Renal cortical epithelial cell (primary cell): ENCODE measurements at places on chromosomes 7 and 10. TPM values are rescaled to one million over a fixed set of nuclear protein-coding genes. Genes with fewer than 3 reads are reported as not detected.

The LBX1 gene
- total RNA-seq: not detected in 2 replicates

DNA sequence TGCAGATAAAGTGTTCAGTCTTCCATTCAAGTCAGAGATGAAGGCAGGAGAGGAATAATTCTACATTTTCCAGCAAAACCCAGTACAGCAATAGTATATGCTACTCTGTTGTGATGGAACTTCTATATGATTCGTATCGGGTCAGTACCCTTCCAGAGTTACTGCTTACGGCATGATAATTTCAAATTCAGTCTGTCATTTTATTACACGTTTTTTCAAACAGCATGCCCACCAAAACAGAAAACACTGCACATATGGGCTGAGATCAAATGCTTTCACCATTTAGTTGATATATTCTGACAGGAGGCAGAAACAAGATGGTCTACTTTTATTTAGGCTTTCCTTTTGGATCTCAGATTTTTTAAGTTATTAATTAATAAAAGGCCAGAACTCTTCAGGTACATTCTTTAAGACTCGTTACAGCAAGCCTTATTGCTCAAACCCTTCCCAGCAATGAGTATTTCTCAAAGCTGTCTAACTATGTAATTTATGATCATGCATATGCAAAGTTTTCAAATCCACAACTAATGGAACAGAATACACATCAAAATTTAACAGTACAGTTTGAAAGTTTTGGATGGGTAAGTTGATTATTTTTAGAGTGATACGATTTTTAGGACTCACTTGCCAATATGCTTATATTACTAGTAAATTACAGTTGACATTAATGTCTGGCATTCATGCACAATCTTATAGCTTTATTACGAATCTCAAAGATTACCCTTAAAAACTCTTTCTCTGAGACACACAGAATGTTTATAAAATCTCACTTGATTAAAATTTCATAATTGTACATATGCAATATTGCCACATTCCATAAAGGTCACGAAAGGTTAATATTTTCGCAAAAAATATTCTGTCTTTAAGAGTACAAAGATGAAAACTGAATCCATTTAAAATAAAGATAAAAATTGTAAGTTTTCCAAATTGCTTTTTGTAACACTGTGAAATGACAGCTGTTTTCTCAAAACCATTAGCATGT lies 91.0 kb downstream of the ANK3 start:
- no peak for DNase-seq

The UBTD1 gene
- total RNA-seq: 21.5 and 27.9 TPM in 2 replicates

- DNase-seq: no peak
Observed at GRCh38 chr10:103193107-103193819, at the start of gene NT5C2. Gene NT5C2 (minus strand): TSS chr10:103193272. CDS start chr10:103174958, 18,314 bp downstream.

- no peak for DNase-seq
Observed at GRCh38 chr7:37070471-37070870, 346.2 kb upstream of the AOAH start.

- peak; percentile 90 for DNase-seq
Observed at GRCh38 chr7:95421000-95421846, 13.6 kb downstream of the PON2 start.

The CRTAC1 gene
- 0.17 and 23.9 TPM in 2 replicates for total RNA-seq

- DNase-seq: peak; percentile 57
Observed at GRCh38 chr7:100914879-100915447, 19.3 kb upstream of the ACHE start.

DNA sequence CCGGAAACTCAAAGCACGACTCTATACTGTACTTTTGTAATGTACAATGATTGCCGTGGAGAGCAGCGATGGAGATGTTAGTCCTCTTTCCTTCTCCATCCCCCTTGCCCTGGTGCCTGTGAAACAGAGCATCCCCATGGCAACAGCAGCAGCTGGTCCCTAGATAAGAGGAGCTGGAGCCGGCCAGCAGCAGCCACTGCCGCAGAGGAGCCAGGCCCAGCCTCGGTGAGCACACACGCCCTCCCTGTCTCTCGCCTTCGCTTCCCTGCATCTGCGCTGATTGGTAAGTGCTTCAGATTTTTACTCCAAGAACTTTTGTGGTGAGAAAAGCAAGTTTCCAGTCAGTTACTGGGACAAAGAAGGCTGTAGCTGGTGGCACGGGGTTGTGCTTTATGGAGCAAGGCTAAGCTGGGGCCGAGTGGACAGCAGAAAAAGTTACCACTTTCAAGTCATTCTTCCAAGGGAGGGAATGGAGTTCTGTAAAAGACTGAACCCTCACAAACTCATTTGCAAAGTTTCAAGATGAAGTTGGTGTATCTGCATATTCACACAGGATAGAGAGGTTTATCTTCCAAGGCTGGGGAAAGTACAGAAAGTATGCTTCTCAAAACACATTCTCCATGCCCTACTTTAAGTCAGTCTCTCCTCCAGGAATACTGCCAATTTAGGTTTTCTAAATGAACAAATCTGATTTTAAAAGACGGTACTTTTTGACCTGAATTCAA lies at the start of gene PPP1R17:
TSS of gene PPP1R17 (plus strand) at position 192 of the 725 bp plus-strand sequence. CDS start 5,227 bp downstream, outside the sequence.
- no peak for DNase-seq

DNA sequence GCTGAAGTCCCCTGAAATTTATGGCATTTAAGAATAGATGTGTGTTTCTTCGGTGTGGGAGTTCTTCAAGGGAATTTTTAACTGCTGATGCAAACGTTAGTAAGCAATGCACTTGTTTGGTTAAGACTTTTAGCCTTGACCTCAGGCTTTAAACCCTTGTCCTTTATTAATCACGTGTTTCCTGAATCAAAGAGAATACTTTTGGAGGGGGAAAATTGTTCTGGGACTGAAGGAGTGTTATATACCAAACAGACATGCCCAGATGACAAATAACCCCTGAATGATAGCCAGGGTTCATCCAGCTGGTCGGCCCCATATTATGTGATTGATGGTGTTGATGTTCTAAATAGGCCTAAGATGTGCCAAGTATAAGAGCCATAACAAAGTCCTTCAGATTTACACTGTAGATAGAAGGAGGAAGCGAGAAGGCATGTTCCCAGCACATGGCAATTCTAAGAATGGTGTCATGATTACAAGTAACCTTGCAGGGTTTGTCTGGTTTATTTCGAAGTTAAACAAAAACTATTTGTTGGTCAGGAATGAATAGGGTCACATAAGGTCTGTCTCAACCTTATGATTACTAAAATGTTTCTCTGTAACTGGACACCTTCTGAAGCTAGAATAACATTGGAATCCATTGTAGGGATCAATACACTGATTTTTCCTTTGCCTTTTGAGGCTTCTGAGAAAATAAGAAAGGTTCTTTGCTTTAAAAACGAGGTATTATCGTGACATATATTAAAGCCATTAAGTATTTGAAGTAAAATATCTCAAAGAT lies 124.2 kb upstream of the SEM1 start:
- DNase-seq: peak; percentile 37

The ANKRD61 gene
- total RNA-seq: 0.15 TPM in 1 of 2 replicates, not detected in the other

The WDR86 gene
- total RNA-seq: 1.5 TPM in 1 of 2 replicates, not detected in the other

The FZD8 gene
- 8.9 and 15.8 TPM in 2 replicates for total RNA-seq

- peak; percentile 19 for DNase-seq
Observed at GRCh38 chr7:47954231-47954911, 6.1 kb upstream of the PKD1L1 start.

DNA sequence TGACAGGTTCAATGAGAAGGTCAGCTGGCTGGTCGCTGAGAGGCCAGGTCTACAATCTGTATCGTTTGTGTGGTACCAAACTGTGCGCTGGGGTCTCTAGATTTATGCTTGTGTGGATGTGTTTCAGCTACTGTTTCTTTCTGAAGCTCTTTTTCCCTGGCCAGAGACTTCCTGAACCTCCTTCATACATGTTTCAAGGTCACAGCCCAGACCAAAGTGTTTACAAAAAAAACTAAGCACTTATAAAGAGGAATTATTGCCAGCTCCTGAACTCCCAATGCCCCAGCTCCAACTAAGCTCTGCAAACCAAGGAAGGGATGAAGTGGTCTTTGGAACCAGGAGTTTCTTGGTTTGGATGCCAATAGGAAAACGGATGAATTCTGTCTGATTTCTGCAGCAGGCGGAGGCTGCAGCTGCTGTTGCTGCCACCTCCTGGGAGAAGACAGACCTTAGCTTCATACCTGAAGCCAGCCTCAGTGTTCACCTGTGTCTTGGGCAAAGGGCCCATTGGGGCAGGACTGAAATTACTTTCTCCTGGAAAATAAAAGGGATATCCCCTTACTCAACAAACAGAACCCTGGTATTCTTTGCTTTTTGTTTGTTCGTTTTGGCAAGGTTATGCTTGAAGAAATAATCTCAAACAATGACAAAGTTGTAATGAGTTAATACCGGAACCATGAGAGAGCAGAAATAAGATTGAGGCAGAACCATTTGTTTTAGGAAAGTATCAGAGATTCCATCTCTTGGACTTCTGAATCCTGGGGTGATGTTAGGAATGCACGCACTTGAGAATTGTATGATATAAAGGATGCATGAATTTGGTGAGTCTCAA lies 24.6 kb upstream of the MKLN1 start:
- peak; percentile 60 for DNase-seq

GRCh38 chr7:42120191-42120590 lies 116.8 kb downstream of the GLI3 start:
- DNase-seq: no peak

The CCL24 gene
- total RNA-seq: not detected in 2 replicates
